ENCODE measurements at places on chromosomes 7 and 10.

DNA sequence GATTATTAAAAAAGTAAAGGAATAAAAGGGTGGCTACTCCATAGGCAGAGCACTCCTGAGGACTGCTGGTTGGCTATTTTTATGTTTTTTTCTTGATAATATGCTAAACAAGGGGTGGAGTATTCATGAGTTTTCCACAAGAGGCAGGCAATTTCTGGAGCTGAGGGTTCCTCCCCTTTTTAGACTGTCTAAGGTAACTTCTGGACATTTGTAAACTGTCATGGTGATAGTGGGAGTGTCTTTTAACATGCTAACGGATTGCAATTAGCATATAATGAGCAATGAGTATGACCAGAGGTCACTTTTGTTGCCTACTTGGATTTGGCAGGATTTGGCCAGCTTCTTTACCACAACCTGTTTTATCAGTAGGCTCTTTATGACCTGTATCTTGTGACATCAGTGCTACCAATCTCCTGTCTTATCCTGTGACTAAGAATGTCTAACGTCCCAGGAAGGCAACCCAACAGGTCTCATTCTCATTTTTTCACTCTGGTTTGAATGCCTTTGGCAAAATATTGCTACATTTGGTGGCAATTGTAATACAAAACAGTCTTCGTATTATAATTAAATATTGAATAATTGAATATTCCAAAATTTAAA, 587.8 kb upstream of the POM121L12 start:
- DNase-seq, result no peak

DNA sequence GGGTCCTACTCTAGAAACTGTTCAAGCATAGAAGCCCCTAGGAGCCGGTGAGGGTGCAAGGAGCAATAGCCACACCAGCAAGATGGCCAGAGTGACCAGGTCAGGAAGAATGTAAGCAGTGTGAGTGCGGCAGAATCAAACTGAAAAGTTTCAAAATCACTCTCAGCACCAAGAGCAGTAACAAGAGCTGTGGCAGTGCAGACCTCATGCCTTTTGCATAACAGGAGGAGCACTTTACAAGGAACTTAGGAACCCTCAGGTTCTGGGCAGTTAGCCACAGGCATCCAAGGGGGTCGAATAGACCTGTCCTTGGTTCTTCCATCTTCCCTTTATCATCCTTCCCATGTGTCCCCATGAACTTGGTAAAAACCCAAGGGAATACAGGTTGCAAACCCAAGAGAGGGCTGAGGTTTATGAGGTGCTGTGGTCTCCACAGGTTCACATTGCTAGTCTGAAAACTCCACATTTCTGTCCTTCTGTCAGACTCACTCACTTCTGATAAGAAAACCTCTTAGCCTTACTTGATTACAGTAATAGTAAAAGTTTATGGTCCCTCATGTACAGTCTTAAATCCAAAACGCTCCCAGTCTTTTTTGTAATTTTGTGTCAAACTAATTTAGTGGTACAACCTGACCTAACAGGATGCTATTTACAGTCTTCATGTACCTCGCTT, 78.4 kb downstream of the PON1 start:
- no peak for DNase-seq

DNA sequence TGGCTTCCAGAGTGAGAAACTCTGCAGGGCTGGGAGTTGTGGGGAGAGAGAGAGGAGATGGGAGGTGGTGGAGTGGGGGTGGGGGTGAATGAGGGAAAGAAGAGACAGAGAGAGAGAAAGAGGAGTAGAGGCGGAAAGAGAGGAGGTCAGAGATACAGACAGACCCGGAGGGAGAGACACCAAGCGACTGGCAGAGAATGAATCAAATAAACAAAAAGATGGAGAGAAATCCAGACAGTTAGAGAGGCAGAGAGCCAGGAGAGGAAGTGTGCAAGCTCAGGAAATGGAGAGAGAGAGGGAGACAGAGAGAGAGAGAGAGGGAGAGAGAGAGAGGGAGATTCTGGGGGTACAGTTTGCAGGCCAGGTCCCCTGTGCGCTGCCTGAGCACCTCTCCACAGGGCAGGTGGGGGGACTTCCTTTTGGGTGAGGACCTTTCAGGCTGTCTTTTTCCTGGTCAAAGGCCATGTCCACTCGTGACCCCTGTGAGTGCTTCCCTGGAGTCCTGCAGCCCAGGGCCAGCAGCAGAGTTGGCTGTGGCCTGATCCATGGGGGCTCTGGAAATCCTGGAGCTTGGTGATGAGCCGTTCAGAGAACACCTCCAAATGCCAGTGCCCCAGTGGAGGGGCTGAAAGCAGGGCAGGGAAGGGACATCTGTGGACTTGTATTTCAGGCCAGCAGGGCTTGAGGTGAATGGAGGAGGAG, 25.0 kb upstream of the PCBD1 start:
- DNase-seq, result no peak

- no peak for DNase-seq
Measured at GRCh38 chr10:48458662-48459048, 146.2 kb downstream of the ARHGAP22 start.

DNA sequence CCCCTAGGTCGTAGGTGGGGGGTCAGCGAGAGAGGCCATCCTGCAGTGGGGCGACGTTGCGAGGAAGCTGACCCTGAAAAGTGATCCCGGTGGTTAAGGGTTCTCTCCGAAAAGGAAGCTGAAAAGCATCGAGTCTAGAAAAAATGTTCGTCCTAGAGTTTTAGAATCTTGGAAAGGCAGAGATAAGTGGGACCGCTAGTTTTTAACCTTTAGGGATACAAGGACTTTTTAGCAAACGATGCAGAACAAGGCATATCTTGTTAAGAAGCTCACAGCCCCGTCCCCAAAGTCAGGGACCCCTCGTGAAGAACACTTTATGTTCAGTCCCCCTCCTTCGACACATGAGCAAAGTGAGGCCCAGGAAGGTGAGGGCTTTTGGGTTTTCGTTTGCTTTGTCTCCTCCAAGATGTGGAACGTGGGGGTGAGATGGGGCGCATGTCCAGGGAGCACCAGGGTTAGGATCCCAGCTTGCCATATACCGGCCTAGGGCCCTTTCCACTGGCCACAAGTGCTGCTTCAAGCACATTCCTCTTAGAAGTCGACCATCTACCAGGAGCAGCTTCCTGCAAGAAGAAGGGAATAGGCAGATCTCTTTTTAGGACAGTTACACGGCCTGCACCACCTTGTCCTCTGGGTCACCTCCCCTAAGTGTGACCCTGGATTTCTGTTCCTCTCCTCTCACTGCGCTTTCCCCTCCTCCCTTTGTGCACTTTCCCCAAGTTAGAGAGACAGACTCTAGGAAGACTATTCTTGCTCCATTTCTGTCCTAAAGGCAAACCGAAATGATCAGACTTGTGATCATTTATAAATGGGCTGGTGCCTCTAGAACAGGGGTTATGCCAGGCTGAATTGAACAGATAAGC, 969 bp downstream of the SLC35G1 start:
- DNase-seq, result no peak

DNA sequence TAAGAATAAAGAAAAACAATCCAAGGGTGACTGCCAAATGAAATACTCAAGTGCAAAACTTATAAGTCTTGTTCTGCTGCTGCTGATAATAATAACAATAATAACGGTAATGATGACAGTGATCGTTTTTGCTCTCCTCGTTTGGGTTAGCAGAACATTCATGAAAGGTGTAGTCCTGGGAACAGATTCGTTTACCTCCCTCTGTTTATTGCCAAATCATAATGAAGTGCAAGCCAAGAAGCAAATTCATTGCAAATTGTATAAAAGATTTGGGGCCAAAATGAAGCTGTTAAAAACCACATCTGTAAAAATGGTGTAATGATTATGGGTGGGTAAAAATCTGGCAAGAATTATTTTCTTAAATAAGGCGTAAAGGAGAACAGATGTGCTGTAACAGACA, 587.2 kb upstream of the MKI67 start:
- DNase-seq, result no peak

GRCh38 chr7:52500841-52501240, 534.6 kb upstream of the POM121L12 start:
- peak; percentile 64 for DNase-seq

DNA sequence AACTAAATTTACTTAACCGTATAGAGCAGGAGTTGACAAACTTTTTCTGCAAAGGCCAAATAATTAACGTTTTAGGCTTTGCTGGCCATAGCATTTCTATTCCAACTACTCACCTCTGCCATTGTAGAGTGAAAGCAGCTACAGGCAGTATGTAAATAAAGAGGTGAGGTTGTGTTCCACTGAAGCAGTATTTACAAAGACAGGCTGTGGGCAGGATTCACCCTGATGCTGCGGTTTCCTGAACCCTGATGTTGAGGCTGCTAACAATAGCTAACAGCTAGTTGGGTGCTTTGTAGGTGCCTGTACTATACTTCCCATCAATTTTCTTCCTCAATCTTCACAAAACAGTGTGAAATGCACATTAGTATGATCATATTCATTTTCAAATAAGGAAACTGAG, 47.0 kb upstream of the LAMB1 start:
- no peak for DNase-seq

GRCh38 chr7:23791721-23792120, 81.7 kb downstream of the STK31 start:
- peak; percentile 46 for DNase-seq
